ENCODE measurements at places on chromosomes 6 and 20. TPM values are rescaled to one million over a fixed set of nuclear protein-coding genes. Genes with fewer than 3 reads are reported as not detected.

DNA sequence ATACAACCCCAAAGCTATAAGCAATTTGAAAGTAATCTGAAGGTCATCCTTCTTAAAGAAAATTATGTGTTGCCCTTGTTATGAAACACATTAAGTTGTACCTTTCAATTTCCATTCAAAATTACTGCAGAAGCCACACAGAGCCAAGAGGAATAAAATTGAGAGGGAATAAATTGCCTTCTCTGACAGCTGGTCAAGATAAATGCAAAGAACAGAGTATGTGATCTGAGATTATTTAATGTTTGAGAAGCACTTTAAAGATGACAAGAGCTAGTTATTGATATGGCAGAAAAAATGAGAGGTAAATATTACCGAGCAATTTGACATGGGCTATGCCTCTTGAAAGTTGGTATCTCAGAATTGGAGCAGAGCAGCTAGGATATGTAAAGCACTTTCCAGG lies 61.6 kb downstream of the TRDN start:
- no peaks in the 10 kb centered on the region for H3K4me1 ChIP-seq
- H3K27me3 ChIP-seq, result no peaks in the 10 kb centered on the region
- no peaks in the 10 kb centered on the region for H3K36me3 ChIP-seq

DNA sequence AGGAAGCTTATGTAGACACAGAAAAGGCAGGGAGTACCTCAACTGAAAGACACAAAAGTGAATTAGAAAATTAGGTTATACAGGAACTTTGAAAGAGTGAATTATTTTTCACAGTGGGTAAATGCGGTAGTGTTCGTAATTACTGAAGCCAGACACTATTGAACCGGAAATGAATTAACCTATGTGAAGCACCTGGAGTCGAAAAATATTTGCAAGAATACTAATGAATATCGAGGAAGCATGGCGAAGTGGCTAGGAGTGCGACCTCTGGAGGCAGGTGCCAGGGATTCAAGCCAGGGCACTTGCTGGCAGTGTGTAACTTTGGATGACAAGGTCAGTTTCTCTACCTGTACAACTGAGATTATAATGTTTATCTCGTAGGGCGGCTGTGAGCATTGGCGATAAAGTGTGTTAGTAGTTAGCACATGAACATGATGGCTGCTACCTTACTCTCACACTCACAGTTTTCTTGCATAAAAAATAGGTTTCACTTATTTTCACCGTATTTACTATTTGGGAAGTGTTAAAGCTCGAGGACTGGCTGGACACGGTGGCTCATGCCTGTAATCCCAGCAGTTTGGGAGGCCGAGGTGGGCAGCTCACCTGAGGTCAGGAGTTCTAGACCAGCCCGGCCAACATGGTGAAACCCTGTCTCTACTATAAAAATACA lies 567 bp upstream of the SLC18B1 start:
- peaks cover 3% of the 10 kb centered on the region for H3K4me1 ChIP-seq
- no peaks in the 10 kb centered on the region for H3K36me3 ChIP-seq
- no peak overlapping the region for H3K4me3 ChIP-seq
- no peaks in the 10 kb centered on the region for H3K27me3 ChIP-seq
- H3K27ac ChIP-seq, result no peak overlapping the region
- peak; percentile 58 for DNase-seq

Gene SOX18
- total RNA-seq, result not detected

Gene POU5F1
- total RNA-seq, result 3.9 TPM

Gene OR2J3
- not detected for total RNA-seq

DNA sequence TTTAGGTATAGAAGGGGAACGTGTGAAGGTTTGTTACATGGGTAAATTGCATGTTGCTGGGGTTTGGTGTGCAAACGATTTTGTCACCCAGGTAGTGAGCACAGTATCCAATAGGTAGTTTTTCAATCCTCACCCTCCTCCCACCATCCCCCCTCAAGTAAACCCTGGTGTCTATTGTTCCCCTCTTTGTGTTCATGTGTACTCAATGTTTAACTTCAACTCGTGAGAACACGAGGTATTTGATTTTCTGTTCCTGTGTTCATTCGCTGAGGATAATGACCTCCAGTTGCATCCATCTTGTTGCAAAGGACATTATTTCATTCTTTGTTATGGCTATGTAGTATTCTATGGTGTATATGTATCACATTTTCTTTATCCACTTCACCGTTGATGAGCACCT lies 11.6 kb upstream of the VNN1 start:
- H3K36me3 ChIP-seq, result no peaks in the 10 kb centered on the region
- no peak overlapping the region for H3K27ac ChIP-seq
- no peak for DNase-seq
- no peak overlapping the region for H3K4me3 ChIP-seq
- H3K4me1 ChIP-seq, result no peaks in the 10 kb centered on the region

GRCh38 chr6:156167625-156168071 lies 609.5 kb upstream of the ARID1B start:
- no peak overlapping the region for H3K4me3 ChIP-seq
- H3K27me3 ChIP-seq, result no peaks in the 10 kb centered on the region
- no peak for DNase-seq
- H3K27ac ChIP-seq, result no peak overlapping the region
- H3K36me3 ChIP-seq, result no peaks in the 10 kb centered on the region
- H3K4me1 ChIP-seq, result peaks cover 10% of the 10 kb centered on the region

Gene CSTF1
- total RNA-seq, result 17.3 TPM

Gene PGM3
- total RNA-seq, result 18.8 TPM

- H3K36me3 ChIP-seq, result no peaks in the 10 kb centered on the region
- DNase-seq, result no peak
- H3K4me1 ChIP-seq, result no peaks in the 10 kb centered on the region
- no peak overlapping the region for H3K27ac ChIP-seq
- no peak overlapping the region for H3K4me3 ChIP-seq
Observed at GRCh38 chr20:2585811-2586210, 49.4 kb downstream of the TMC2 start.

GRCh38 chr6:76972474-76972873 lies 490.8 kb downstream of the HTR1B start:
- H3K27me3 ChIP-seq, result no peaks in the 10 kb centered on the region
- DNase-seq, result no peak

Gene PTCRA
- total RNA-seq, result not detected

DNA sequence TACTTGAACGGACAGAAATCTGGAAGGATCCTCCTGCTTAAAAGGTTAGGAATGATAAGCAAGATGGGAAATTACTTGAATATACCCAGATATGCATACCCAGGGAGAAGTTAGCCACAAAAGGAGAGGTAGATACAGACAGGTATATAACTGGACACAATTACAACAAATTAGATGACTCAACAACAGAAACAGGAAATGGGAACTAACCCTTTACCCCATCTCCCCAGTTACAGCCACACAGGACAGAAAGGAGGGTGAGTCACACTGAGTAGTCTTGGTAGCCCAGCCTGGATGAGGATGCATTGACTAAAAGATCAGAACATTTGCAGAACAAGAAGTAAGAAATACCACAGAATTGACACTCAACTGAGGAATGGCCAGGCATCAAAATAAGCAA lies 61.2 kb downstream of the C6orf52 start:
- no peaks in the 10 kb centered on the region for H3K4me1 ChIP-seq

- no peak overlapping the region for H3K4me3 ChIP-seq
- H3K4me1 ChIP-seq, result no peaks in the 10 kb centered on the region
- no peaks in the 10 kb centered on the region for H3K27me3 ChIP-seq
- H3K27ac ChIP-seq, result no peak overlapping the region
Observed at GRCh38 chr6:169953686-169954085, 202.3 kb downstream of the ERMARD start.

- no peaks in the 10 kb centered on the region for H3K4me1 ChIP-seq
- H3K27me3 ChIP-seq, result no peaks in the 10 kb centered on the region
- no peak for DNase-seq
- no peak overlapping the region for H3K27ac ChIP-seq
- no peak overlapping the region for H3K4me3 ChIP-seq
Observed at GRCh38 chr6:143707697-143708096, 29.9 kb downstream of the PHACTR2 start.

Gene C6orf89
- 38.7 TPM for total RNA-seq

Gene FHL5
- not detected for total RNA-seq

Gene MRAP2
- total RNA-seq, result not detected

Gene MGME1
- total RNA-seq, result 13.0 TPM

- no peaks in the 10 kb centered on the region for H3K27me3 ChIP-seq
- no peak overlapping the region for H3K4me3 ChIP-seq
- H3K36me3 ChIP-seq, result no peaks in the 10 kb centered on the region
- no peak for DNase-seq
- H3K27ac ChIP-seq, result no peak overlapping the region
Observed at GRCh38 chr6:73640179-73640750, 13.5 kb downstream of the SLC17A5 start.

Gene SCRT2
- total RNA-seq, result not detected

DNA sequence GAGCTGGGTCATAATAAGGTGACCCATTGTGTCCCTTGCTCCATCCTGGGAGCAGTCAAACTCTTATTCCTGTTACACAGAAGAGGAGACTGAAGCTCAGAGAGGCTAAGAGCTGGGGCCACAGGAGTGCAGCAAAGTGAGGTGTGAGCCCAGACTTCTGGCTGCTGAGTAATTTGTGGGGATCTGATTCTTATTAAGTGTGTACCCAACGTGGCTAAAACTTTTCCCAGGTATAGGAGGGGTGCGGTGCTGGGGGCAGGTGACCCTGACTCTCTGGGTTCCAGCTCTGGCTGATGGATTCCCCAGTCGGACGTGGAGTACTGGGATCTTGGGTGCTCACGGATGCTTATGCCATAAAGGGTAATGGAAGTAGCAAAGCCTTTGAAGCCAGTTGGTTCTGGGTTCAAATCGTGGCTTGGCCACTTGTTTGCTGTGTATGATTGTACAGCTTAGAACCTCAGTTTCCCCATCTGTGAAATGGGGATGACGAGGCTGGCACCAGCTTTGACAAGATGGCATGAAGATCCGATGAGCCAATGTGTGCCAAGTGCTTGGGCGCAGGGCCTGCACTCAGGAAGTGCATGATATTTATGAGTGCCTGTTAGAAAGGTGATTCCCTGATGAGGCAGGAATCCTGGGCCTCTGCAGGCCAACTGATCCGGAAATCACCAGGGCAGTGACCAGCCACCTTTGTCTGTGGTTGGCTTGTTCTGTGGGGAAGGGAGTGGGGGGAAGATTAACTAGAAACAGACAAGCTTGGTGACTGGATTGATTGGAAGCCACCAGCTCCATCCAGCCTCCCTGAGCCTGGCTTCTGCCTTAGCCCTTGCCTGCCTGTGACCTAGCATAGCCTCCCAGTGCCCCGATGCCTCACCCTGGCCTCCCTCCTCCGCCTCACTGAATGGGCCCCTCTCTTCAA lies 6.0 kb downstream of the SRC start:
- no peaks in the 10 kb centered on the region for H3K36me3 ChIP-seq
- H3K27ac ChIP-seq, result no peak overlapping the region
- no peak for DNase-seq
- H3K4me1 ChIP-seq, result no peaks in the 10 kb centered on the region

GRCh38 chr6:47146431-47147174 lies 104.5 kb upstream of the ADGRF1 start:
- H3K36me3 ChIP-seq, result no peaks in the 10 kb centered on the region
- H3K4me1 ChIP-seq, result no peaks in the 10 kb centered on the region
- H3K4me3 ChIP-seq, result no peak overlapping the region
- no peak overlapping the region for H3K27ac ChIP-seq
- no peaks in the 10 kb centered on the region for H3K27me3 ChIP-seq
- DNase-seq, result no peak

Gene ZBP1
- 32.5 TPM for total RNA-seq

Gene RSPH9
- not detected for total RNA-seq

Gene C4B
- 7.5 TPM for total RNA-seq

- H3K27me3 ChIP-seq, result no peaks in the 10 kb centered on the region
- no peaks in the 10 kb centered on the region for H3K4me1 ChIP-seq
- H3K27ac ChIP-seq, result no peak overlapping the region
- no peaks in the 10 kb centered on the region for H3K36me3 ChIP-seq
- DNase-seq, result no peak
Observed at GRCh38 chr6:7100072-7100752, 7.5 kb upstream of the RREB1 start.

Gene GCLC
- 33.6 TPM for total RNA-seq

GRCh38 chr6:105882828-105883227 lies 203.3 kb upstream of the PRDM1 start:
- no peak overlapping the region for H3K27ac ChIP-seq
- H3K4me1 ChIP-seq, result no peaks in the 10 kb centered on the region
- DNase-seq, result no peak
- H3K27me3 ChIP-seq, result no peaks in the 10 kb centered on the region
- no peak overlapping the region for H3K4me3 ChIP-seq
- H3K36me3 ChIP-seq, result no peaks in the 10 kb centered on the region

DNA sequence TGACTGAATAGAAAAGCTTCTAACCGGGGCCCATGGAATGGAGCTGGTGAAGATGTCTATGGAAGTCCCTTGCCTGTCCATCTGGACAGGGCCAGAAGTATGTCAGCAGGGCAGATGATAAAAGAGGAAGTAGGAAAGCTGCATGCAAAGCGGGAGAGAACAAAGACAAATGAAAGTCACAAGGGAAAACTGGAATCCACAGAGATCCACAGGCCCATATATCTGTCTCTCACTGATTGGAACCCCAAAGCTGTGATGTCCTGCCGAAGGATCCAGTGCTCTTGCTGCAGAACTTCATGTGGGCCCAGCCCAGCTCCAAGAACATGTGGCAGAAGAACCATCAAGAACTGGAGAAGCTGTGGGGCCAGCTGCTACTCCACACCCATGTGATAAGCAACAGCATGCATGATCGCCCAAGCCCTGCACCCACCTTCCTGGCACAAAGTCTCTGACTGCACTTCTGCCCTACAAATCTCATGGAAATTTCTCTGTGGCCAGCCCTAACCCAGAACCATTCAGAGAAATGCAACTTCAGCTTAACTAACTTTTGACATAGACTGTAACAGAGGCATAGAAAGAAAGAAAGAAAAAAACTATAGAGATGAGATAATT lies 716.0 kb downstream of the KIF16B start:
- no peak for DNase-seq
- H3K27ac ChIP-seq, result no peak overlapping the region
- H3K4me1 ChIP-seq, result no peaks in the 10 kb centered on the region
- H3K27me3 ChIP-seq, result no peaks in the 10 kb centered on the region

Gene MYB
- 23.9 TPM for total RNA-seq

Gene TMEM244
- total RNA-seq, result not detected

GRCh38 chr6:34195726-34196115 lies 41.0 kb upstream of the HMGA1 start:
- H3K4me1 ChIP-seq, result peaks cover 12% of the 10 kb centered on the region
- H3K27ac ChIP-seq, result no peak overlapping the region
- H3K36me3 ChIP-seq, result no peaks in the 10 kb centered on the region
- DNase-seq, result no peak

GRCh38 chr6:74534465-74535211 lies 671.2 kb downstream of the COL12A1 start:
- no peak overlapping the region for H3K27ac ChIP-seq
- no peak for DNase-seq
- H3K27me3 ChIP-seq, result no peaks in the 10 kb centered on the region
- no peaks in the 10 kb centered on the region for H3K36me3 ChIP-seq

Gene CTAGE9
- not detected for total RNA-seq

DNA sequence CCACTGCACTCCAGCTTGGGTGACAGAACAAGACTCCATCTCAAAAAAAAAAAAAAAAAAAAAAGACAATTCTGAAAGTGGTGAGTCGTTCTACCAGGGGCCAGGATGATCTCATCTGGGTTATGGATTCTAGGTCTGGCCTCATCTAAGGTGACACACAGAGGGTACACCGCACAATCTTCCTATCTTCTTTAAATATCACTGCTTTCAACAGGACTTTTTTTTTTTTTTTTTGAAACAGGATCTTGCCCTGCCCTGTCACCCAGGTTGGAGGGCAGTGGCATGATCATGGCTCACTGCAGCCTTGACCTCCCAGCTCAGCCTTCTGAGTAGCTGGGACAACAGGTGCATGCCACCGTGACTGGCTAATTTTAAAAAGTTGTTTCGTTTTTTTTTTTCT lies 67.7 kb downstream of the SLC16A10 start:
- H3K4me3 ChIP-seq, result no peak overlapping the region
- H3K27me3 ChIP-seq, result no peaks in the 10 kb centered on the region
- no peak for DNase-seq
- no peaks in the 10 kb centered on the region for H3K36me3 ChIP-seq
- H3K27ac ChIP-seq, result no peak overlapping the region
- peaks cover 5% of the 10 kb centered on the region for H3K4me1 ChIP-seq
